T-helper 1 cell (primary cell): ENCODE measurements at places on chromosomes 1 and 21.

DNA sequence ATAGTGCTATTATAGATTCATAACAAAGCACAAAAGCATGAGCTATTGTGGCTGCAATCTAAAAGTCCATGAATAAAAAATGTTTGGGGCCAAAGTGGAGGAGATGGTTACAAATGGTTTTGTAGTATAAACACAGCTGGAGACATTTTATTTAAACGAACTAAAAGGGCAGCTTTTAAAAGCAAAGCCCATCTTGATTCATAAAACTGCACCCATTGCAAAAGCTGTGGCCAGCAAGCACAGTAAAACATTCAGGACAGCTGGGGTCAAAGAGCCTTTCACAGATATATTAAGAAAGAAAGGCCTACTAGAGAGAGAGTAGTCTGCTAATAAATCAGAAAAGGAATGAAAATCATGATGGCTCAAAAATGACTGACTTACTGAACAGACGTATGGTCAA, 520.8 kb downstream of the NUF2 start:
- no peak for DNase-seq

DNA sequence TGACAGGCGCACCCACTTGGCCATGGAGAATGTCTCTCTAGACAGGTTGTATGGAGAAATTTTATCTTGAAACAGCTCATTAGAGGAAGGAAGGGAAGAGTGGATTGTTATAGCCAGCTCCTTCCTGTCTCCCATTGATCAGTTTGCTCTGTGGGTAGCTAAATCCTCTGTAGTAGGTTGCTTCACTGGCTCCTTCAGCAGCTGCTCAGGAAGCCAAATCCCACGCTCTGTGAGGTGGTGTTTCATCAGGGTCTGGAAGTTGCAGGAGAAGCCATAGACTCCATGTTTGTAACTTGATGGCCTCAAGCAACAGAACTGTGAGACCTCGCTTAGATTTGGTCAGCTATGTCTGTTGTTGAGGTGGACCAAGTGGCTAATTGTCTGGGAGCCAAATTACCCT, 6.8 kb upstream of the NFYC start:
- DNase-seq, result no peak

DNA sequence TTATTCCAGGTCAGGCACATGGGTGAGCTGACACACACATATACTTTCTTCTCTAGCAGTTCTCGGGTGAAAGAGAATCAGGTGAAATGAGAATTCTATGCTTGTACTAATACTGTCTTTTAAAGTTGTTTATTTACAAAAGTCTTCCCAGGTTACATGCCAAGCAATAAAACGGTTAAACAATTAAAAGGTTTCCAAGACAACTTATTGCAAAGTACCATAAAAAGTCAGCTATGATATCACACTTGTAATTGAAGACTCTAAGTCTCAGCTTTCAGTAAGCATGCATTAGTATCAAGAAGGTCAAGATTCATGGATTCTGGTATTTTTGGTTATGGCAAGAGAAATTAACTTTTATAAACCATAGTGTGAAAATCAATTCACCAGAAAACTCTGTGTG, 171.4 kb downstream of the PDE4B start:
- DNase-seq, result no peak

GRCh38 chr1:226741009-226741408, 1.9 kb upstream of the ITPKB start:
- no peak for DNase-seq

- DNase-seq, result no peak
Measured at GRCh38 chr1:157551694-157552693, at the start of gene FCRL5. Gene FCRL5 (minus strand): TSS chr1:157552515. CDS start chr1:157552362, 153 bp downstream.

DNA sequence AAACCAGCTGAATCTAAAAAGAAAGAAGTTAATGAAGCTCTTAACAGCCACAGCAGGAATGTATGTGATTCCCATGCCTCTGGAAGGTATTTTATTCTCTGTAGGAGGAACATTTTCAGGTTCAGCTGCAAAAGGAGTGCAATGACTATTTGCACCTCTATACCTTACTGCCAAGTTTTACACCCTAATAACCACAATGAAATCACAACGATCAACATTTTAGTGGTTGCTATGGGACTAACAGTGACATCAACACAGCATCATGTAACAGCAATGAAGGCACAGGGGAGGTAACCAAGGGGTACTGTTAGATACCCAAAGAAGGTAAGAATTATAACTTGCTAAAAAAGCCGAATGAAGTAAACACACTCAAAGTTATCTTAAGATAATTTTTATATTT, 116.3 kb upstream of the HP1BP3 start:
- no peak for DNase-seq

- no peak for DNase-seq
Measured at GRCh38 chr1:10657088-10657847, 139.2 kb downstream of the CASZ1 start.
